ENCODE measurements at places on chromosomes 13 and 19.

- H3K27me3 ChIP-seq = no peaks in the 10 kb centered on the region
- no peak overlapping the region for H3K4me3 ChIP-seq
- no peak overlapping the region for H3K27ac ChIP-seq
- H3K4me1 ChIP-seq = no peaks in the 10 kb centered on the region
These were observed 272.7 kb downstream of the DIAPH3 start for GRCh38 chr13:59891053-59891452.

DNA sequence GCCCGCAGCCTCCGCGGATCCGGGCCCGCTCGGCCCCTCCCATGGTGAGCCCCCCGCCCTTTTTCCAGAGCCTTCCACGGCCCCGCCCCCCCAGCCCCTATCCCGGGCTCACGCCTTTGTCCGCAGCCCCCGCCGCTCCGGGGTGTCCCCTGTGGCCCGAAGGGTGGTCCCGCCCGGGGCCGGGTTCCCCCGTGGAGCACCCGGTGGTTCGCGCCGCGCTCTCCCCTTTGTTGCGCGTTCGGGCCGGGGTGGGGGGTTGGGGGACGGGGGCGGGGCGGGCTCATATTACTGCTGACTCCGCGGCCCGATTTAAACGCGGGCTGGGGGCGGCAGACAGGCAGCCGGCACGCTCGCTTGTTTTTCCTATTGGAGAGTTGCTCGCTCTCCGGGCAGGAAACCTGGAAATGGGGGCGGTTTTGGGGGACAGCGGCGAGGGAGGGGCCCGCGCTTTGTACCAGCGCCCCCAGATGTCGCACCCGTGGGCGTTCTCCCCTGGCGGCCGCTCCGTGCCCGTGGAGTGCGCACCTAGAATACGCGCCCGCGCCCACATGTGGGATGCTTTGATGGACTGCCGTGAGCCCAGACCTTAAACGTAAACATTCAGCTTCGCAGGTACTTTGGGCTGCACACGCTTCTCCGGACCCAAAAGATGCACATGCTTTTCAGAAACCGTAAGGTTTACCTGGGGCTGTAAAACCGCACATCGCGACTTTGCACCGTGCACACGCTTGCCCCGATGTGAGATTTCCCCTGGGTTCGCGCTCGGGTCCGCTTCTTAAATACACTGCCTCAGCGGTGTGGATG lies 699 bp downstream of the PTOV1 start:
- no peak for DNase-seq
- peak overlapping the region; percentile 94 for H3K4me3 ChIP-seq
- peak overlapping the region; percentile 90 for H3K27ac ChIP-seq
- peaks cover 18% of the 10 kb centered on the region for H3K4me1 ChIP-seq

GRCh38 chr19:35673121-35673804 lies 6.9 kb downstream of the UPK1A start:
- DNase-seq = no peak
- peaks cover 5% of the 10 kb centered on the region for H3K36me3 ChIP-seq
- peak overlapping the region; percentile 76 for H3K4me3 ChIP-seq
- H3K27me3 ChIP-seq = peaks cover 51% of the 10 kb centered on the region
- peak overlapping the region; percentile 46 for H3K27ac ChIP-seq
- H3K4me1 ChIP-seq = peaks cover 4% of the 10 kb centered on the region

- H3K27ac ChIP-seq = peak overlapping the region; percentile 29
- no peak for DNase-seq
- H3K4me1 ChIP-seq = peaks cover 9% of the 10 kb centered on the region
- H3K27me3 ChIP-seq = no peaks in the 10 kb centered on the region
- H3K36me3 ChIP-seq = no peaks in the 10 kb centered on the region
These were observed 62.6 kb downstream of the IER2 start for GRCh38 chr19:13212759-13213330.

- no peak for DNase-seq
- H3K36me3 ChIP-seq = no peaks in the 10 kb centered on the region
- H3K27ac ChIP-seq = no peak overlapping the region
- H3K4me1 ChIP-seq = peaks cover 10% of the 10 kb centered on the region
- no peak overlapping the region for H3K4me3 ChIP-seq
These were observed 166.6 kb downstream of the PTPRS start for GRCh38 chr19:5173993-5174392.

GRCh38 chr19:52748336-52748950 lies 13.6 kb upstream of the ZNF611 start:
- DNase-seq = no peak
- no peak overlapping the region for H3K27ac ChIP-seq
- no peaks in the 10 kb centered on the region for H3K36me3 ChIP-seq

DNA sequence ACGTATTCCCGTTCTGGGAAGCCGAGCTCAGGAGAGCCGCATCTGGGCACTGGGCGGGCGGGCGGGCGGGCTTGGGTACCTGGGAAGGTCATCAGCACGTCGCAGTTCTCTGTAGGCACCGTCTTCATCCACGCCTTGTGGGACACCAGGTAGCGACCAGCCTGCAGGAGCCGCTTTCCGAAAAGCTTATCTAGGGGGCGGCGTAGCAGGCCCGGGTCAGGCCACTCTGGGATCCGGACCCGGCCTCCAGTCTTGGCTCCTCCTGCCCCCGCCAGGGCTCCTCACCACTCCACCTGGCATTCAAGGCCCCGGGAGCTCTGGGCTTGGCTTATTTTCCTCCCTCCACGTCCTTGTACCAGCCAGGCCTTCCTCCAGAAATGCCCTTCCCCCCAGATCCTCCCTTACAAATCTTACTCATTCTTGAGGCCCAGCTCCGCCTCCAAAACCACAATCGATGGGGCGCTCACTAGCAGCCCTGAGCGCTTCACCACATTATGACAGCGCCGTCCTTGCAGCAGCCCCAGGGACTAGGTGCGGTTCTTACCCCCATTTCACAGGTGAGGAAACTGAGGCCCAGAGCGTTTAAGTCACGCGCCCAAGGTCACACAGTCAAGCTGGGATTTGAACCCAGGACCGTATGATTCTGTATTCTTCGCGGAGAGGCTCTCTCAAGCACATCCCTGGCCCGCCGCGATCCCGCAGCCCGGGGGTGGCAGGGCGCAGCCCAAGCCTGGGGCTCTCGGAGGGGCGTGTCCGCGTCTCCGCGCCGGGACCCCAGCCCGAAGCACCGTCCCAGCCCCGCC lies 843 bp downstream of the ANO8 start:
- peak overlapping the region; percentile 98 for H3K4me3 ChIP-seq
- peaks cover 9% of the 10 kb centered on the region for H3K36me3 ChIP-seq
- no peak for DNase-seq
- H3K4me1 ChIP-seq = peaks cover 15% of the 10 kb centered on the region

DNA sequence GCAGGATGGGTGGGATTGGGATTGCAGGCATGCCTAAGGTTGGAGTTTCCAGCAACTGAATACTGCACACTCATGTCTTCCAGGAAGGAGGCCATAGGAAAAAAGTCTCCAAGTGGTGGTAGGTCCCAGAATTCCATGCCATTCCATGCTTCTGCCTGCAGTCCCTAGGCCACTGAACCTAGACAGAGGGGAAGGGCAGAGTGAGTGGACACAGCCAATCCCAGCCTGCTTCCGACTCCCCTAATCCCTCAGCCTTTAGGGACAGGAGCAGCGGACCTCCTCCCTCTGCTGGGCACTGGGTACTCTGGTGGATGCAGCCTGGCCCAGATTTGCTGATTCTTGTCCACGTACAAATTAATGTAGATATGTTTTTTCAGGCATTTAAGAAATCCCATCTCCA lies 17.0 kb downstream of the VSTM2B start:
- no peak overlapping the region for H3K4me3 ChIP-seq
- peak; percentile 13 for DNase-seq
- H3K36me3 ChIP-seq = no peaks in the 10 kb centered on the region
- no peak overlapping the region for H3K27ac ChIP-seq
- H3K4me1 ChIP-seq = peaks cover 4% of the 10 kb centered on the region
- peaks cover 22% of the 10 kb centered on the region for H3K27me3 ChIP-seq

- DNase-seq = no peak
- H3K4me1 ChIP-seq = peaks cover 21% of the 10 kb centered on the region
- no peak overlapping the region for H3K27ac ChIP-seq
- no peak overlapping the region for H3K4me3 ChIP-seq
- no peaks in the 10 kb centered on the region for H3K36me3 ChIP-seq
These were observed 31.2 kb upstream of the RCBTB2 start for GRCh38 chr13:48564056-48564455.

GRCh38 chr19:15200553-15201364 lies at the start of gene NOTCH3:
Gene NOTCH3 (minus strand): TSS chr19:15200995. CDS start chr19:15200905, 90 bp downstream.
- H3K4me1 ChIP-seq = peaks cover 18% of the 10 kb centered on the region
- H3K36me3 ChIP-seq = peaks cover 12% of the 10 kb centered on the region
- DNase-seq = no peak
- no peaks in the 10 kb centered on the region for H3K27me3 ChIP-seq
- peak within 1 kb of the TSS; percentile 86 for H3K4me3 ChIP-seq
- H3K27ac ChIP-seq = peak within 1 kb of the TSS; percentile 70

GRCh38 chr13:98664047-98664446 lies 87.1 kb upstream of the STK24 start:
- H3K27ac ChIP-seq = peak overlapping the region; percentile 12
- H3K4me1 ChIP-seq = peaks cover 4% of the 10 kb centered on the region
- DNase-seq = no peak
- no peaks in the 10 kb centered on the region for H3K27me3 ChIP-seq
- no peaks in the 10 kb centered on the region for H3K36me3 ChIP-seq
- H3K4me3 ChIP-seq = no peak overlapping the region

GRCh38 chr13:44181931-44182330 lies 191.7 kb upstream of the SERP2 start:
- H3K36me3 ChIP-seq = no peaks in the 10 kb centered on the region
- no peak overlapping the region for H3K4me3 ChIP-seq
- no peak overlapping the region for H3K27ac ChIP-seq
- no peaks in the 10 kb centered on the region for H3K4me1 ChIP-seq

- peaks cover 6% of the 10 kb centered on the region for H3K4me1 ChIP-seq
- no peak overlapping the region for H3K27ac ChIP-seq
- no peak overlapping the region for H3K4me3 ChIP-seq
- H3K27me3 ChIP-seq = no peaks in the 10 kb centered on the region
- H3K36me3 ChIP-seq = no peaks in the 10 kb centered on the region
These were observed 23.1 kb downstream of the ARID3A start for GRCh38 chr19:948842-949496.

DNA sequence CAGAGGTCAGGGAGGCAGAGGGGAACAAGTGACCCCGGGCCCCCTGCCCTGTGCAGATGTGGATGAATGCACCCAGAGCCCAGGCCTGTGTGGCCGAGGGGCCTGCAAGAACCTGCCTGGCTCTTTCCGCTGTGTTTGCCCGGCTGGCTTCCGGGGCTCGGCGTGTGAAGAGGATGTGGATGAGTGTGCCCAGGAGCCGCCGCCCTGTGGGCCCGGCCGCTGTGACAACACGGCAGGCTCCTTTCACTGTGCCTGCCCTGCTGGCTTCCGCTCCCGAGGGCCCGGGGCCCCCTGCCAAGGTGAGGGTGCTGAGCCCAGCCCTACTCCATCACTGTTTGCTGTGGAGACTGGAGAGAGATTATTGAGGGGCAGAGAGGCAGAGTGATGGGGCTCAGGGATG lies 9.9 kb downstream of the LTBP4 start:
- peaks cover 59% of the 10 kb centered on the region for H3K27me3 ChIP-seq
- no peak for DNase-seq
- H3K4me1 ChIP-seq = peaks cover 20% of the 10 kb centered on the region
- peaks cover 13% of the 10 kb centered on the region for H3K36me3 ChIP-seq
- H3K4me3 ChIP-seq = no peak overlapping the region
- peak overlapping the region; percentile 70 for H3K27ac ChIP-seq

- H3K27ac ChIP-seq = peak overlapping the region; percentile 83
- DNase-seq = no peak
- peaks cover 3% of the 10 kb centered on the region for H3K36me3 ChIP-seq
- H3K4me3 ChIP-seq = peak overlapping the region; percentile 13
These were observed 20.1 kb downstream of the SH3GL1 start for GRCh38 chr19:4380254-4380727.

DNA sequence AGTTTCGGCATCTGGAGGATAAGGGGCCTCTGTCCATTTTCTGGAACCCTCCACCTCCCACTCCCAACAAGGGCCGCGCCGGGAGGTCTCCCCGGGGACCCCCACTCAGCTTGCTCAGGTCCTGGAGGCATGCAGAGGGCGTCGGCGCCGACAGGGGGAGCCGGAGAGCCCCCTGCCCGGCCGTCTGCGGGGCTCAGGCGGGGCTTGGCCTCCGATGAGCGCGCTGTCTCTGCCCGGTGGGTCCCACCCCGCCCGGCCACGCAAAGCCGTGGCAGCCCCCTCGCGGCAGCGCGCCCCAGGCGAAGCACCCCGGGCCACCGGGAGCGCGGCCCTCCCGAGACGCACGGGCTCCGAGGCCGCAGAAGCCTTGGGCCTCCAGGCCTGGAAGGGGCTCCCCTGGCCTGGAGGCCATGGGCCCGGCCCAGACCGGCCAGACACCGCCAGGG lies 149.7 kb upstream of the ZNF536 start:
- no peak overlapping the region for H3K27ac ChIP-seq
- DNase-seq = no peak
- peaks cover 18% of the 10 kb centered on the region for H3K4me1 ChIP-seq
- H3K4me3 ChIP-seq = no peak overlapping the region
- H3K36me3 ChIP-seq = no peaks in the 10 kb centered on the region

- no peaks in the 10 kb centered on the region for H3K27me3 ChIP-seq
- H3K4me1 ChIP-seq = peaks cover 16% of the 10 kb centered on the region
- peaks cover 7% of the 10 kb centered on the region for H3K36me3 ChIP-seq
These were observed 9.9 kb downstream of the PLEKHF1 start for GRCh38 chr19:29675120-29675649.

DNA sequence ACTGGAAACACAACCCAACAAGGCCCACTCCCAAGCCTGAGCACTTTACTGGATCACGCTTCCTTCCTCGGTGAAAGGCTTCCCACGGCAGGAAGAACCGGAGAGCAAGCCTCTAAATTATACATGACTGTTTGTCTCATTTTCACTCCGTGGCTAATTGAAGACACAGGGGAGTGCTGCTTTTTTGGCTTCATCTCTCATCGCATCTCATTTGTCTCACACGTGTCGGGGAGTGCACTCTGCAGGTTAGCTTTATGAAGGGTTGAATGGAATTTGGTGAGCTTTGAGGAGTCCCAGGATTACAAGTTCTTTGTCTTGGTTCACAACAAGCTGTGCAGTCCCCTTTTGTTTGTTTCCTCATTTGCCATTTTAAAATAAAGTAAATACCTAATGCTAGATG lies 544.6 kb downstream of the GPC6 start:
- no peak overlapping the region for H3K27ac ChIP-seq
- DNase-seq = no peak
- no peak overlapping the region for H3K4me3 ChIP-seq
- H3K36me3 ChIP-seq = no peaks in the 10 kb centered on the region

- no peaks in the 10 kb centered on the region for H3K27me3 ChIP-seq
- H3K4me3 ChIP-seq = no peak overlapping the region
- DNase-seq = no peak
- H3K4me1 ChIP-seq = peaks cover 45% of the 10 kb centered on the region
- H3K36me3 ChIP-seq = no peaks in the 10 kb centered on the region
These were observed 104.7 kb downstream of the RGCC start for GRCh38 chr13:41562083-41562482.

- no peaks in the 10 kb centered on the region for H3K36me3 ChIP-seq
- H3K4me3 ChIP-seq = peak overlapping the region; percentile 59
- peaks cover 91% of the 10 kb centered on the region for H3K27me3 ChIP-seq
- peaks cover 5% of the 10 kb centered on the region for H3K4me1 ChIP-seq
- no peak for DNase-seq
These were observed 4.1 kb upstream of the SOX1 start for GRCh38 chr13:112062571-112063570.

- H3K36me3 ChIP-seq = no peaks in the 10 kb centered on the region
- H3K4me3 ChIP-seq = no peak overlapping the region
- no peak overlapping the region for H3K27ac ChIP-seq
- no peaks in the 10 kb centered on the region for H3K4me1 ChIP-seq
- DNase-seq = no peak
These were observed 535.1 kb upstream of the SLITRK1 start for GRCh38 chr13:84417416-84417815.
